ENCODE measurements at places on chromosomes 11 and 22.
A peak's percentile ranks its signal among the peaks of the same experiment; 100 is the strongest.

- DNase-seq = peak; percentile 26
Measured at GRCh38 chr11:134360050-134360835, 28.5 kb downstream of the GLB1L2 start.

DNA sequence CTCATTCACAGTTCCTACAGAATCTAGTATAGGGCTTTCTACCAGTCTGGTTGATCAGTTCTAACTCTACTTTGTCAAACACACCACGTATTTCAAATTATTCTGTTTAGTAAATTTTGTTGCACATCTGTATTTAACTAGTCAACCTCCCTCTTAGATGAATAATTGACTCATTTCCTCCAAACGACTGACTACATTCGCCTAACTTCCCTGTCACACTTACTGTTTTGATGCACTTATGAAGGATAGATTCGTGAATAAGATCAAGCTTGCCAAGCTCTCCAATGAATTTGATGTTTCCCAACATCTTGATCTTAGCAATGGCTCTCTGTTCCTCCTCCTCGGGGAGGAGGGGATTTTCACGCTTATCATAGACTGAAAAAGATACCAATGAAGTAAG lies 5.0 kb downstream of the EIF4G2 start:
- DNase-seq = no peak

- DNase-seq = no peak
Measured at GRCh38 chr22:47034905-47035419, 272.5 kb downstream of the TBC1D22A start.

DNA sequence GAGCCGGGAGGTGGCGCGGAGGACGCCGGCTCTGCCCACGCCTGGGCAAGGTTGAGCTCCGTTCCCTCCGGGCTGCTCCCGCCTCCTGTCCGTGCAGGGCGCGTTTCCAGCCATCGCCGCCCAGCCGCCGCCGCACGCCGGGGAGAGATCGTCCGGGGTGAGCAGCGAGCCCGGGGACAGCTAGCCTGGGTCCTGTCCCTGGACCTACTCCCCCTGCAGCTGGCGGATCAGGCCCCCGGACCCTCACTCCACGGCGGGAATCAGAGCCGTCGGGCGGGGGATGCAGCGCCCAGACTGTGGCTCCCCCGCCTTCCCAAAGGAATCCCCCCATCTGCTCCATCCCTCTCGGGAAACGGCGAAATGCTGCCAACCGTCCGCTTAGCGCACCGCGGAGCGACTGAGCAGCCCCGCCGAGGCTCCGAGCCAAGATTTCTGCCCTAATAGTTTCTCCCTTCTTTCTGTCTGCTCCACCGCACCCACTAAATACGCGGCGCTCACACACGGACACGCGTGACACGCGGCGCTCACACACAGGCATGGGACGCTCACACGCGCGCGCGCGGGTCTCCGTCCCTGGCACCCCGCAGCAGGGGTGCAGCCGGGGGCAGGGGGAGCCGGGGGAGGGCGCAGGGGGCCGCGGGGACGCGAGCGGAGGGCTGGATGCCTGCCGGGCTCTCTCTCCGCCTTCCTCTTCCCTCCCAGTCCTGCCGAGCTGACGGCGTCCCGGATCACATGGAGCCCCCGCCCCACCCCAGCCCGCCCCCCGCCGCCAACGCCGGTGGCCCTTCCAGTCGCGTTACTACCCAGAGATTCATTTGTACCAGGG lies at the start of gene KCNJ5:
Gene KCNJ5, plus strand, starts transcription at position 814 of the 826 bp plus-strand sequence. CDS start 19,918 bp downstream, outside the sequence.
- DNase-seq = no peak

DNA sequence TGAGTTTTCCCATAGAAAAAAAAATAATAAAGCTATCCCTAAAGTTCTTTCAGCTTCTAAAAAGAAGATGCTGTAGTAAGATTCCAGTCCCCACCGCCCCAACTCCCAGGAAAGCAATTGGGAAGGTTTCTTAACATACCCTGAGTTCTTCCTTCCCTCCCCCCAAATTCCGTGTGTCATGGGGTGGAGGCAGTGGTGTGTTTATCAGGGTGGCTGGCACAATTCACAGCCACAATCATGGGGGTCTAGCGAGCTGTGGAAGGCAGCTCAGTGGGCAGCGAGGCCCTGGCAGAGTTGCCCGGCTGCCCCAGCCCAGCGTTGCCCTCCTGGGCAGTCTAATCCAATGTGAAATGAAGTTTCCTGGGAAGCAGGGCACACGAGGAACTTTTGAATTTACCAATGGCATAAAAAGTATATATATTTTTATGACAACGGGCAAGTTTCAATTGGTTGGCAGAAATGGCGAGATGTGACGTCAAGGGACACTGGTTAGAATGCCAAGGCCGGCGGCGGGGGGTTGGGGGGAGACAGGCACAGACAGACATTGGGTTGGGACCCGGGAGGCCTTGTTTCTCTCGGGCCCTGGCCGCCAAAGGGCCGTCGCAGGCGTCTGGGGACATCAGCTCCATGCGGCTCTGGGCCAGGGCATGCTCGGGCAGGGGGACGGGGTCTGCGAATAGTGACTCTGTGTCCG lies 80.7 kb upstream of the PPARA start:
- peak; percentile 81 for DNase-seq

DNA sequence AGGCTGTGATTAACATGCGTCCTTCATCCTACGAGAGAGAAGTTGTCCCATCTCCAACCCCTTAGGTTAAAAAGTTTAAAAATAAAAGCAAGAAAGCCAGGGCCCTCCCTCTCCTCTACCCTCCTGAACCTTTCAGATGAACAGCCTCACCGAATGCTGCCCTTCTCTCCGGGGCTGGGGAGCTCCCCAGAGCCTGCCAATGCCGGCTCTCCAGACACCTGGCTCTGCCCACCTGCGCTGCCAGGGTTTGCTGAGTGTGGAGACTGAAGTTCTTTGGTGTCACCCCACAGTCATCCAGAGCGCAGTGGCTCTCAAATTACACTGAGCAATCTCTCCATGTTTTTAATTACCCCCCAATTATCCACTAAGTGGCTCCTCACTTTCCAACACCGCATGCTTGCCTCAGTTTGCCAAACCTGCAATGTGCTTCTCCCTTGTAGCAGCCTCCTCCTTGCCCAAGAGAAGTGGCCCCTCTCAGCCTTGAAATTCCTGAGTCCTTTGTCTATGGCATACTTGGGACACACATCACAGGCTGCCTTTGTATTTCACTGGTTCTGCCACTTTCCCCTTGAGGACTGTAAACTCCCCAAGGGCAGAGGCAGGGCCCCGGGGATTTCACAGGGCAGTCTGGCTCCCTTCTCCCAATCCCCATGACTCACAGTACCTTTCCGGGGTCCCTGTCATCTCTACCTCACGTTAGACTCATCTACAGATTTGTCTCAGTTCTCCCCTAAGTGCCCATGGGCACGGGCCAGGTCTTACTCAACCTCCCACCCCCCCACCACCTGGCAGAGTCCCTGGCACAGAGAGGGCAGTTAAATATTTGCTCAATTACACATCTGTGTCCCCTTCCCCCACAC lies 2.0 kb downstream of the MYH9 start:
- DNase-seq = no peak

DNA sequence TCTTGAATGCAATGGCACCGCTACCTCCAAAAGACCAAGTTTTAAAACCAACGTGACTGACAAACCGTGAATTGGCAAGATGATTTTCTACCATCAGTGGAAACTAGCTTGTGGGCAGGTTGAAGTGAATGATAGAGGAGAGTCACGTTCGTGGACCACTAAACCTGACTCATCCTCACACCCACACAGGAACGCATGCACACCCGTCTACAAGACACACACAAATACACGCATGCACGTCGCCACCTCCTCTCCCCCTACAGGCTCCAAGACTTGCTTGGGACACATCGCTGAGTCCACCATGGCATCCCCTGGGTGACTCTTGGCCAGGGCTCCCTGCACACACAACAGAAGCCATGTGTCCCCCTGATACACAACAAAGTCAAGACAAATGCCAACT lies 14.4 kb downstream of the TMPRSS6 start:
- no peak for DNase-seq

- no peak for DNase-seq
Measured at GRCh38 chr11:13152736-13153541, 124.7 kb upstream of the BMAL1 start.

DNA sequence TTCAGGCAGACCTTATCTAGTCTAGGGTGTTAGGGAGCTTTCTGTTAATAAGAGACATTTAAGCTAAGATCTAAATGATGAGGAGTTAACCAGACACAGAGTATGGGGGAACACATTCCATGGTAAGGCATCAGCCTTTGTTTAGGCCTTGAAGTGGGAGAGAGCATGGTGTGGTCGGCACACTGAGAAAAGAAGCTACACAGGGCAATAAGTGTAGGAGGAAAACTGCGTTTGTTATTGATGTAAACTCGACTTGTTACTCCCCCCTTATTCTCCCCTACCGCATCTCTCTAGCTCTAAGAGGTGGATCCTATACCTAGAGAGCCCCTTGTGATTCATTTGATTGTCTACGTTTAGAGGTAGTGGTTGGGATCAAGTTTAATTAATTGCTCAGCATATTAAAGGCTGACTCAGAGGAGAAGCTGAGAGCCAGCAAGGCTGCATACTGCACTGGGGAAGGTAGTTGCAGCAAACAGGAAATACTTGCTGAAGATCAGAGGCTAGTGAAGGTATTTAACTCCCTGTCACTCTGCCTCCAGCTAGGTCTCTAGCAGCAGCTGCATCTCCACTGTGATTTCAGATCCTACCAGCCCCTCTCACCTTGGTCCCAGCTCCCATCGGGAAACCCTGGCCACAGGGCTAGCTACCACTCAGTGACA lies 86.8 kb upstream of the TEAD1 start:
- no peak for DNase-seq

DNA sequence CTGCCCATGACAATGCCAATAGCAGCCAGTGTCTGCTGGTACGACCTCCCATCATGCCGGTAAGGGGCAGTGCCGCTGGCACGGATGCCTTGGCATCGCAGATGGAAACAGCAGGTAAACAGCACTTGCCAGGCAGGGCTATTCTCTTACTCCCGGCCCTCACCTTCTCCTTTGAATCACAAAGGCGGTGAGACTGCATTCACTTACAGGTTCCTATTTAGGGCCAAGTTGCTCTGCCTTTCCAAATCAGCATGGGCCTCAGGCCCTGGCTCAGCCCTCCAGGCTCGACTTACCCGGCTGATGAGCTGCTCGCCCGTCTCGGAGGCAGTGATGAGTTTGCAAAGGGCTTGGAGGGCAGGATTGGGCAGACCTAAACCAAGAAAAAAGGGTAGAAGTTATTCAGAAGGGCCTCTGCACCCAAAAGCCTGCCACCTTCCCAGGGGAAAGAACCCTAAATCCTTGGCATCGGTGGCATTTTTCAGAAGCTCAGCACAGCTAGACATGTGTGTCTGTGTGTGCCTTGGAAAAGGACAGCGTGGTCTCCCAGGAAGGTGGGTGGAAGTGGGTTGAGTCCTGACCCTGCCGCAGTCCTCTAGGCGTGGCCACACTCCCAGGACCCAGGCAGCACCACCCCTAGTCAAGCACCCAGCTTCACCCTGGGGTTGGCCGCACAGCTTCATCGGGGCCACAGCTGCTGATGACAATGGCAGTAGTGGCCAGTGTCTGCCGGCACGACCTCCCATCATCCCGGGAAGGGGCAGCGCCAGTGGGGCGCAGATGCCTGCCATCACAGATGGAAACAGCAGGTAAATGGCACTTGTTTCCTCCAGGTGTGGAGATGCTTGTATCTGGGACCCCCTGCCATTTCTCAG lies 73.5 kb upstream of the PITPNB start:
- DNase-seq = no peak

- DNase-seq = no peak
Measured at GRCh38 chr22:35375031-35375430, 5.9 kb upstream of the HMOX1 start.

- DNase-seq = no peak
Measured at GRCh38 chr22:19865141-19865829, 10.6 kb upstream of the GNB1L start.

GRCh38 chr11:66280428-66280827 lies 2.5 kb downstream of the CNIH2 start:
- no peak for DNase-seq

DNA sequence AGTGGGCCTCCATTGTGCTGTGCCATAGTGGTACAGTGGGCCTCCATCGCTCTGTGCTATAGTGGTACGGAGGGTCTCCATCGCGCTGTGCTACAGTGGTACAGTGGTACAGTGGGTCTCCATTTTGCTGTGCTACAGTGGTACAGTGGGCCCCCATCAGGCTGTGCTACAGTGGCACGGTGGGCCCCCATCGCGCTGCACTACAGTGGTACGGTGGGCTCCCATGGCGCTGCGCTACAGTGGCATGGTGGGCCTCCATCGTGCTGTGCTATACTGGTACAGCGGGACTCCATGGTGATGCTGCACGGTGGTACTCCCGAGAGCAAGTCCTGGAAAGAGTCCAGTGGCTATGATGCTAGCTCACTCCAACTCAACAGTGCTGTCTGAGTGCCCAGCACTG lies 51.8 kb downstream of the SCUBE1 start:
- DNase-seq = no peak

All from fibroblast of the conjunctiva (primary cell).